ENCODE measurements at places on chromosomes 6 and 20.

DNA sequence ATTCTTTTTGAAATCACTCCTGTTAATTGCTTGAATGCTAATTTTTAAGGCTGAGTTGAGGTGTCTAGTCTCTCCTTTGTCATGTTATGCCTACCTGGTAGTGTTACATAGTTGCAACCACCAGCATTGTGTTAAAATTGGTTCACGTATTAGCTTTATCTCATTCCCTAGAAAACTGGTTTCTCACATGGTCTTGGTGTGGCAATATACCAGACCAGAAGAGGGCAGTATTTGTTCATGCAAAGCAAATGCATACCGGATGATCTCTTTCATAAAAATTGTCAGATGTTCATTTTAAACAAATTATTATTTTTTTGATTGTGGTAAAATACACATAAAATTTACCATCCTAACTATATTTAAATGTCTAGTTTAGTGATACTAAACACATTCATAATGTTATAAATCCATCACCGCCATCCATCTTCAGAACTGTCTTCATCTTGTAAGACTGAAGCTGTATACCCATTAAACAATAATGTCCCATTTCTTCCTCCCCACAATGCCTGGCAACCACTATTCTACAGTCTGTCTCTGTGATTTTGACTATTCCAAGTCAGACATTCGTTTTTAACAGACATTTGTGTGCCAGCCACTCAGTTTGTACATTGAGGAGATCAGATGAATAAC is 92.8 kb downstream of the ATRN start:
- no peak for DNase-seq

GRCh38 chr20:61482056-61482887 is 230.2 kb downstream of the CDH4 start:
- DNase-seq: no peak

GRCh38 chr20:6829510-6830116 is 62.1 kb downstream of the BMP2 start:
- no peak for DNase-seq

GRCh38 chr6:130559166-130559565 is 193.3 kb downstream of the TMEM200A start:
- no peak for DNase-seq

DNA sequence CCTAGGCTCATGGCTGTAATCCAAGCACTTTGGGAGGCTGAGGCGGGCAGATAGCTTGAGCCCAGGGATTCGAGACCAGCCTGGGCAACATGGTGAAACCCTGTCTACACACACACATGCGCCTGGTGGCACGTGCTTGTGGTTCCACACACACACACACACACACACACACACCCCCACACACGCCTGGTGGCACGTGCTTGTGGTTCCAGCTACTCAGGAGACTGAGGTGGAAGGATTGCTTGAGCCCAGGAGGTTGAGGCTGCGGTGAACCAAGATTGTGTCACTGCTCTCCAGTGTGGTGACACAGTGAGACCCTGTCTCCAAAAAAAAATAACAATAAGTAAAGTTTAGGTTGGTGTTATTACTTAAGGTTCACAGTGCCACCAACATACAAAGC is 165.8 kb downstream of the ZFAND3 start:
- DNase-seq: peak; percentile 1

DNA sequence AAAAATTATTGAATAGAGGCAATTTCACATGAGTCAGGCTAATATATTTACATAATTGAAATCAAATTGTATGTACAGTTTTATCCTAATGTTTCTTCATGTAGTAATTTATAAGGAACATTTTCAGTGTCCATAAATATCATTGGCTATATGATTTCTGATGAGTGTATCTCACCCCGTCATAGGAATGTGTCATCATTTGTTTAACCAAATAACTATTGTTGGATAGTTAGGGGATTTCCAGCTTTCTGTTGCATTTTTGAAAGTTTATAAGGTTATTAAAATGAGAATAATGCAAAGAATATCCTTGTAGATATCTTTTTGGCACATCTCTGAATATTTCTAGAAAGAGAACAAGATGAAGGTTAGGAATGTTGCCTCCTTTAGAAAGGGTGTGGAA is 39.0 kb downstream of the SYTL3 start:
- DNase-seq: no peak

DNA sequence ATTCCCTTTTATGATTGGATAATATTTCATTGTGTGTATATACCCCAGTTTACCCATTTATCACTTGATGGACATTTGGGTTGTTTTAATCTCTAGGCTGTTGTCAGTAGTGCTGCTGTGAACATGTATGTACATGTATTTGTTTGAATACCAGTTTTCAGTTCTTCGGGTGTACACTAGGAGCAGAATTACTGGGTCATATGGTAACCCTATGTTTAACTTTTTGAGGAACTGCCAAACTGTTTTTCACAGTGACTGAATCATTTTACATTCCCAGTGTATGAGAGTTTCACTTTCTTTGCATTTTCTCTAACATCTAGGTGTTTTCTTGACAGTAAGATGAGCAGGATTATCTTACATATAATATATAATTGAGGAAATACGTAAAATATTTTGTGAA is 44.7 kb upstream of the ADIG start:
- no peak for DNase-seq

GRCh38 chr6:99306341-99306740 is 43.1 kb downstream of the FAXC start:
- no peak for DNase-seq

- DNase-seq: no peak
Measured at GRCh38 chr6:154950979-154951344, 44.2 kb upstream of the TIAM2 start.

GRCh38 chr6:157597461-157598312 is 216.7 kb downstream of the ZDHHC14 start:
- DNase-seq: no peak

GRCh38 chr6:5498579-5498899 is 237.2 kb downstream of the FARS2 start:
- no peak for DNase-seq

- peak; percentile 77 for DNase-seq
Measured at GRCh38 chr6:27772261-27773001, 139.8 kb downstream of the OR2B2 start.

GRCh38 chr20:12528104-12528503 is 480.7 kb upstream of the SPTLC3 start:
- no peak for DNase-seq

- no peak for DNase-seq
Measured at GRCh38 chr20:46394872-46395760, 11.3 kb downstream of the ELMO2 start.

GRCh38 chr20:5090191-5090590 is 29.6 kb downstream of the PCNA start:
- DNase-seq: no peak

DNA sequence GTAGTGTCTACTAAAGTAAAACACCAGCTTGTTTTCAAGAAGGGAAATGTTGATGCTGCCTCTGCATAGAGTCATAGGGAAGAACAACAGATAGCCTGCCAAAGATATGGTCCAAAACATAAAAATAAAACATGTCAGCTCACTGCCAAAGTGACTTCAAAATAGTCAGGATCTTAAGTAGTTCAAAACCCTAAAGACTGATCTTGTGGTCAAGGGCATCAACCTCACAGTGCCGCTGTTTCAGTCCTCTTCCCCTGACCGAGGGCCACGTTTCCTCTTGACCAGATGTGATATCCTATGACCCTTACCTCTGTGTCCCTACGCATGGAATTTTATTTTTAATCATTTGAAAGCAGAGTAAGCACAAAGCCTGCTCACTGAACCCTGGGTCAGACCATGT is 104.2 kb upstream of the CNKSR3 start:
- no peak for DNase-seq

DNA sequence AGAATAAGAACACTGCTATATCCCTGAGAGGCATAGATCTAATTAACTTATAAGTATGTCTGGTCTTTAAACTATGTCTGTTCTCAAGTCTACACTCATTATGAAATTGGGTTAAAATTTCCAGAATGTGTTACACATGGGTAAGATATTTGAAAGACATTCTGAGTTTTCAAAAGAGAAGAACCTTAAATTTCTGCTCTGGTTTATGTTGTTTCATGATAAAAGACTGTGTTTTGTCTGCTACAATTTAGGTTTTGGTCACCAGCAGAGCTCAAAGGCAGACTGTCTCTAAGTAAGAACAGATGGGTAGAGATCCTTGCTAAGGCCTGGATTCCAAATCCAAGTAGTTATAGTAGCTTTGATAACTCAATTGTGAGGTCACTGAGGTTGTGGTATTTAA is 6.0 kb downstream of the STMND1 start:
- no peak for DNase-seq

DNA sequence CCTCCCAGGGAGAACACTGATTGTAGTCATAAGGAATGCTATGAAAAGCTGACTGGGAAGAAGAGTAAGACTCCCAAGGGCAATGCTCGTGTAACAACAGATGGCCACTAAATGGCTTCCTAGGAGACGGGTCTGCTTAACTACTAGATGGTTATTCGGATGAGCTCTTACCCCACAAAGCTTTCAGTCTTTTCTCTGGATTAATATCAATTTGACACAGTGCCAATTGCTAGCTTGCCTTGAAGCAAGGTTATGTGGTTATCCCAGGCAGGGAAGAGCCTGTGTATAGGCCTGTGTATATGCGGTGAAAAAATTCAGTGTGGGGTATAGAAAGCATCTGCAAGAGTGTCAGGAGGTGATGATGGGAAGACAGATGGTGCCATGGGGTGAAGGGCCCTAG is 86.4 kb upstream of the NOX3 start:
- no peak for DNase-seq

DNA sequence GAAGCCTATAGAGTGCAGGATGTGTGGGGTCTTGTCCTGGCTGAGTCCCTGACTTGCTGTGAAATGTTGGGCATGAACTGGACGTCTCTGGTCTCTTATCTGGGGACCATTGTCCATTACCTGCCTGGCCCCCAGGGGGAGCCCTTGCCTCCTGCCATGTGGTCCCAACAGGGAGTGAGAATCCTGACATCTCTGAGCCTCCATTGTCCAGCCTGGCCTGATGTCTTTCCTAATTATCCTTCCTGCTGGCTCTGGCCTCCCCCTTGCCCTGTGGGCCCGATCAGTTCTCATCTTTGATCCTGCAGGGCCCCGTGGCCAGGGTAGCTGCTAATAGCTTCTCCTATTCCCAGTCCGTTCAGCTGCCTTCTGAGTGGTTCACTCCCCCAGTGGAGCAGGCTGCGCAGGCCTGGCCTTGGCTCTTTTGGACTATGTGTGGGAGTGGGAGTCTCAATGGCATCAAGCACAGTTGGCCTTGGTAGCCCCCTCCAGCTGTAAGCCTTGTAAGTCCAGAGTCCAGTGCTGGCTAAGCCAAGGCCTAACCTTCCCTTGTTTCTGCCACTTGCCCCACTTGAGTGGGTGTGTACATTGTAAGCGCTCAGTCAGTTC is 77.9 kb upstream of the RALY start:
- DNase-seq: peak; percentile 23

DNA sequence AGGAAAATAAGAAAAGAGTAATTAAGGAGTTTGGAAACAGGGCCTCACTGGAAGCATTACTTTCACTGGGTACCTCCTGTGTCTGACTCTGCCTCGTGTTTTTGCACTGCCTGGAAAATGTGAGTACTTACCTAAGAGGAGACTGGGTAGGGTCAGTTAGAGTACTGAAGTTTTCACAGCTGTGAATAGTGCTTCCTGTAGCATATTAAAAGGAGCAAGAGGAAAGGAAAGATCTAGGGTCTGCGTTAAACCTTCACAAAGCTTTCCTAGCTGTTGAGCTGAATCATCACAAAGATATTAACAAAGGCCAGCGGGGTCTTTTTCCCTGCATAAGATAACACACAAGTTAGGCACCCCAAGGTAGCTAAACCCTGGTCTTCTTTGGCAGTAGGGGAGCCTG is 82.3 kb downstream of the MLIP start:
- DNase-seq: no peak

DNA sequence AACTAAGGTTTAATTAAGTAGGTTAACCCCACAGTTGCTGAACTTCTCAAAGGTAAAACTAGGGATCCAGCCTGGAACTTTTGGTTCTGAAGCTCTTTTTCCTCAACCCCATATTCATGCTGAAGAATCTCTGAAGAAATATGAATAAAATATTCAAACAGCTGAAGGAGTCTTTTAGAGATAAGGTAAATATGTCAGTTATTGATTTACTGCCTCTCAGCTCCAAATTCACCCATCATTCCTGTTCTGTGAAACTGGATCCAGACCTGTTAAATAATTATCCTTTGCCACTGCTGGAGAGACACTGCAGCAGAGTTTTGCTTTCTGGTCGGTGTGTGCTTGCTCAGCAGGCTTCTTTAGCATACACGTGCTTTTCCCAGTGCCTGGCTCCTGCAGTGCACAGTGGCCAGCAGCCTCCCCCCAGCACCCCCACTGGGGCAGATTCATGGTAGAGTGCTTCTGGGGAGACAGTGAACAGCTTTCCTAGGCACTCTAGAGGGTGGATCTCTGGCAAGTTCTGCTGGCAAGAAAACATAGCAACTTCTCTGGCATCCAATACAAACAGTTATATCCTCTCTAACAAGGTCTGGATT is 62.0 kb upstream of the BCLAF1 start:
- DNase-seq: no peak

- DNase-seq: no peak
Measured at GRCh38 chr20:49521356-49521755, 38.9 kb upstream of the KCNB1 start.

DNA sequence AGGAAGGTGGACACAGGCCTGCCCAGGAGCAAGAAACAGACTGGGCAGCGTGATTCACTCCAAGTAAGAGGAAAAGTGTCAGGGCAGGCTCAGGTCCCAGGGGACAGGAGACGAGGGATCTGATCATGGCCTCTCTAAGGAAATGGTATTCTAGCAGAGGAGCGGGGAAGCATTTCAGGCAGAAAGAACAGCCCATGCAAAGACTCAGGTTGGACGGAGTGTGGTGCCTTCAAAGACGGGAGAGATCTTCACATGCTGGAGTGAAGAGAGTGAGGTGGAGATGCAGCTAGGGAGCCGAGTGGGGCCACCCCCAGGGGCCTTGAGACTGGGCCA is 161.1 kb downstream of the SYCP2 start:
- no peak for DNase-seq

- DNase-seq: no peak
Measured at GRCh38 chr6:6699741-6700367, 111.3 kb downstream of the LY86 start.

DNA sequence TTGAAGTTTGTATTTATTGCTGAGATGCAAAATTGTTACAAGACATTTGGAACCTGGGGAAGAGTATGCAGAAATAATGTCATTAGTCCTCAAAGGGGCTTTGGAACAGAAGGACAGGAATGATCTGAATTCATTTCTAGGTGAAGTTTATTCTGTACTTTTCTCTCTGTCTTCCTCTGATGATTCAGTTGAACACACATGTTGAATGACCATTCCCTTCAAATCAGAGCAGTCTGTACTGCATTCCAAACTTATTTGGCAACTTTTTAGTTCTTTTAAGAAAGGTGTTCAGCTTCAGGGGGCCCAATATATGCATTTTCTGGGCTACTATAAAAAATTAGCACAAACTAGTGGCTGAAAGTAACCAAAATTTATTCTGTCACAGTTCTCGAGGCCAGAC is 213.9 kb upstream of the LAMP5 start:
- DNase-seq: no peak

DNA sequence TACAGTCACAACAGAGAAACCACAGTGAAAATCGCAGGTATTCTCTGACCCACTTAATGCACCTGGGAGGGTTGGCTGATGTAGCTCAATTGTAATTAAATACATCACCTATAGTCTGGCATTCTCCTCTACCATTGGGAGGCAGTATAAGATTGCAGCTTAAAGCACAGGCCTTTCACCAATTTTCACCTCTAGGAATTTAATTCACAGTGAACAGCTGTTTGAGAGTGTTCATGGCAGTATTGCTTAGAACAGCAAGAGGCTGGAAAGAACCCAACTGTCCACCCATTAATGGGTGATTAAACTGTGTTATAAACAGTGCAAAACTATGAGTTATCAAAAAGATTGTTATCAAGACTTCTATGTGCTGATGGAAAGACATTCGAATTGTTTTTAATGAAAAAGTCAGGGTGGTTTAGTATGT is 2.0 kb downstream of the EDEM2 start:
- DNase-seq: no peak
